ENCODE measurements at places on chromosomes 3 and 15.

DNA sequence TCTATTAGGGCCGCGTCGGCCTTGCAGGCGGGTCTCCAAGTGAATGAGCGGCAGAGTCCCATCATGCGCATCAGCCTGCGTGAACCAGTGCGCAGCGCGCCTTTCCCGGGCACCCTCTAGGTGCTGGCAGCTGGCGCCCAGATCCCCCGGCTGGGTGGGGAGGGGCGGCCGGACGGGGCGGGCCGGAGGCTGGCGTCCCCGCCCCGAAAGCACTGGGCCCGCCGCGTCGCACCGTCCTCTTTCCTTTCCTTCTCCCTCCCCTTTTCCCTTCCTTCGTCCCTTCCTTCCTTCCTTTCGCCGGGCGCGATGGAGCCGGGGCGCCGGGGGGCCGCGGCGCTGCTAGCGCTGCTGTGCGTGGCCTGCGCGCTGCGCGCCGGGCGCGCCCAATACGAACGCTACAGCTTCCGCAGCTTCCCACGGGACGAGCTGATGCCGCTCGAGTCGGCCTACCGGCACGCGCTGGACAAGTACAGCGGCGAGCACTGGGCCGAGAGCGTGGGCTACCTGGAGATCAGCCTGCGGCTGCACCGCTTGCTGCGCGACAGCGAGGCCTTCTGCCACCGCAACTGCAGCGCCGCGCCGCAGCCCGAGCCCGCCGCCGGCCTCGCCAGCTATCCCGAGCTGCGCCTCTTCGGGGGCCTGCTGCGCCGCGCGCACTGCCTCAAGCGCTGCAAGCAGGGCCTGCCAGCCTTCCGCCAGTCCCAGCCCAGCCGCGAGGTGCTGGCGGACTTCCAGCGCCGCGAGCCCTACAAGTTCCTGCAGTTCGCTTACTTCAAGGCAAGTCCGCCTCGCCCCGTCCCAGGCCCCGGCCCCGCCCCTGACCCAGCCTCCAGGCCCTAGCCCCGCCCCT, at the start of gene CRTAP:
TSS of gene CRTAP (plus strand) at position 243 of the 850 bp plus-strand sequence. CDS start at position 307, 64 bp downstream.
- DNase-seq, result peak; percentile 92

- no peak for DNase-seq
These were observed 48.9 kb upstream of the CPNE4 start for GRCh38 chr3:132083583-132084279.

- DNase-seq, result no peak
These were observed 147.2 kb upstream of the TPM1 start for GRCh38 chr15:62895139-62895866.

- DNase-seq, result no peak
These were observed 6.1 kb downstream of the GATA2 start for GRCh38 chr3:128486681-128487537.

DNA sequence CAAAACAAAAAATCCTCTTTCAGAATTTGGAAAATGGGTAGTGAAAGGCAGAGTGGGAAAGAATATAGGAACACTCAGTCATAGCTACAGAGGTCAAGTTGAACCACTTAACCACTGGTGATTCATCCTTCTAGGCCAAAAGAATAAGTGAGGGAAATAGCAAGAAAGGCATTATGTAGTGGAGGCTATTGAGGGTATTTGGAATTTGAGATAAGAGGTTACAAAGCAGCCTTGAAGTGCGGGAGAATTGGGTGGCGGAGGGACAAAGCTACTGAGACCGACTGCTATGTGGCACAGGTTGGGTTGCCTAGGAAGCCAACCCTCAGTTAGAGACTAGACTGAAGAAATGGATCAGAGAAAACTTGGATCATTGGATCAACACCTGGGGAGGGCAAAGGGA, 109.5 kb downstream of the SYNPR start:
- DNase-seq, result no peak

DNA sequence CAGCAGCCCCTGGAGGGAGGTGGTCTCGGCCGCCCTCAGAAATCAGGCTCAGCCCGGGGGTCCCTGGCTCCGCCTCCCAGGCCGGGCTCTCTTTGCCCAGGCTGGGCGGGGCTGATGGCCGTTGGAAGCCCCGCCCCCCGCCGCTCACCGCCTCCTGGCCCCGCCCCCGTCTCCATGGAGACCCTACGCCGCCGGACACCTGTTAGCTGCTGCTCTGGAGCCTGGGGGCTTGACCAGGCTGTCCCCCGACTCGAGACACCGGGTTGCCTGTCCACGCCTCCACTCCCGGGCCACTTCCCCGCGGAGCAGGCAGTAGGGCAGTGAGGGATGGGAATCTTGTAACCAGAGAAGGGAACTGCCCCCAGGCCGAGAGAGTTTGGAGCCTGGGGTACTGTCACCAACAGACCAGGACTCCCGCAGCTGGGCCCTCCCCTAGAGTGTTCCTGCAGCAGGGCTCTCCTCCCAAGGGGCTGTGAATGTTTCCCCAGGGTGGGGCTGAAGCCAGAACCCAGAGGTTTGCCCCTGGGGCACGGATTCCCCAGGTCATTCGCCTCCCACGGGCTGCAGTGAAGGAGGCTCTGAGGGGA, 27.8 kb upstream of the RPL32 start:
- no peak for DNase-seq

- DNase-seq, result no peak
These were observed 345.0 kb downstream of the ZNF385D start for GRCh38 chr3:21405671-21406667.

DNA sequence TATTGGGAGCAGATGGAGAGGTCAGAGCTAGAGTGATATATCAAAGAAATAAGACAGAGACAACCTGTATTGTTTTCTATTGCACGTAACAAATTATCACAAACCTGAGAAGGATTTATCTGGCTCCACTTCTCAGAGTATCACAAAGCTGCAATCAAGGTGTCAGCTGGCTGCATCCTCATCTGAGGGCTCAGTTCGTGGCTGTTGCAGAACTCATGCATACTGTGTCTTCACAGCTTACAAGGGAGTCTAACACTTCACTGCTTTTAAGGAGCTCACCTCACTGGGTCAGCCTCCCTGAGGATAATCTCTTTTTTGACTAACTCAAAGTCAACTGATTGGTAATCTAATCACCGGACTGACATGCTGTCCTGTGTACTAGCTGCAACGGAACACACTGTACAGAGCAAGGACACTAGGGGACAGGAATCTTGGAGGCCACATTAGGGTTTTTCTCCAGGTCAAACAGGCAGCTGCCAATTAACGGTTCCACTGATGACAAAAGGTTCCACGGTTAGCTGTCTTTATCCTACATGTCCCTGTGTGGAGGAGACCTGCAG, 1006.8 kb upstream of the SEMA6D start:
- no peak for DNase-seq

DNA sequence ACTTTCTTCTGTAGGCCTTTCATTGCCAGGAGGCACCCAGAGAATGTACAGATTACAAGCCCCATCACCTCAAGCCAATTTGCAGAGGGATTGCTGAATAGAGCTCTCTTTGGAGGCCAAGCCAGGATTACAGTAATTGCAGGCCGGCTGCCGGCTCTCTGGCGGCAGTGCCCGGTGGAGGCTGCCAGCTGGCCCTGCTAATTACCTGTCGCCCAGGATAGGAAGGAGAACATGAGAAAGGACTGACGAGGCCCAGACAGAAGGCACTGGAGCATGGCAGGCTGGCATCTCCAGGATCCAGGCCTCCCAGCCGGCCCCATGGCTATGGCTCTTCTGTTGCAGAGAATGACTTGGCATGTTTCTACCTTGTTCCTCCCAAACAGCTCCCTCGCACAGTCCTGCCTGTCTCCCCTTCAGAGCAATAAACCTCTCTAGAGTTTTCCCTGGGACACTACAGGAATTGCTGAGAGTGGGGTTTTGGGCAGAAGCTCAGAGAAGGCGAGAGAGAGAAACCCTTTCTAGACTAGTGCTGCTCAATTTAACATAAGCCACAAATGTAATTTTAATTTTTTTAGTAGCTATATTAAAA, 273.6 kb upstream of the PROK2 start:
- no peak for DNase-seq

- DNase-seq, result no peak
These were observed 88.6 kb downstream of the SEC22A start for GRCh38 chr3:123290107-123290930.

- DNase-seq, result no peak
These were observed 26.6 kb upstream of the PLAAT1 start for GRCh38 chr3:193214445-193214844.

DNA sequence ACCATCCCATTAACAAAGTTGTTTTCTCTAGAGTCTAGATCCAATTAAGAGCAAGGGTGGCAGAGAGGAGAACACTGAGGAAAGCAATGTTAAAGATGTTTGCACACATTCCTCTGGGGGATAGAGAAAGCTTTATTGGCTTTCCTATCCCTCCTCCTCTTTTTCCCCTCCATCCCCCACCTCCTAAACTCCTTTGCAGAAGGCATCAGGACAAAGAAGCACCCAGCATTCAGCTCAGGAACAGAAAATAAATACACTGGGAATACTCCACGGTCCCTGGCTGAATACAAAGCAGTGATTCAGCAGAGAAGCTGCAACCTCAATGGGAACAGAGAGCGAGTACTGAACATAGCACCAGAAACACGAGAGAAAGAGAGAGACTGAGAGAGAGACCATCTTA, 21.9 kb downstream of the LSAMP start:
- DNase-seq, result no peak

DNA sequence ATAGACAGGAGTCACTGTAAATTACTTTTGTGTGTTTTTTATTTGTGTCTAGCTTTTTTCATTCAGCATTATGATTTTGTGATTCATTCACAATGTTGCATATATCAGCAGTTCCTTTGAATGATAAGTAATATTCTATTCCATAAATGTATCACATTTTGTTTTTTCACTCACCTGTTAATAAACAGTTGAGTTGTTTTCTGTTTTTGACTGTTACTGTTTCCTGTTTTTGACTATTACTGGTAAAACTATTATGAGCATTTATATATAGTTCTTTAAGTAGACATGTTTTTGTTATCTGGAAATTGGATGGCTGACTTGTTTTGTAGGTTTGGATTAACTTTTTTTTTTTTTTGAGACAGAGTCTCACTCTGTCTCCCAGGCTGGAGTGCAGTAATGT, 138.4 kb downstream of the RSRC1 start:
- no peak for DNase-seq
